ENCODE measurements at places on chromosomes 13 and 19.

DNA sequence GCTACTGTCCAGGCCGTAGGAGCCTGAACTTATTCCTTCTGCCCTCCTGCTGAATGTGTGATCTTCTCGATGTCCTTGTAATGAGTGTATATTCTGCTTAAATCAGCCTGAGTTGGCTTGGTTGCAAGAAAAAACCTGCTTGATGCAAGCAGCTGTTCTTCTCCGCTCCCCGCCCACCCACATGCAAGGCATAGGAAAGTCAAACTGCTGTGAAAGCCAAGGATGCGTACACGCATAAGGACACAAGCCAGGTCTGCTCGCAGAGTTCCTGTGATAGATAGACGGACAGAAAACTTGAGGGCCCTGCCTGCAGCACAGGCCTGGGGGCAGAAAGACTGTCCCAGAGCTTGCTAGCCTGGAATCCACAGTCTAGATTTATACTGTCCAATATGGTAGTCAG, 101.1 kb downstream of the DNAJC15 start:
- no peak for DNase-seq

- DNase-seq, result no peak
Observed at GRCh38 chr13:78602561-78603239, 652 bp downstream of the POU4F1 start.

DNA sequence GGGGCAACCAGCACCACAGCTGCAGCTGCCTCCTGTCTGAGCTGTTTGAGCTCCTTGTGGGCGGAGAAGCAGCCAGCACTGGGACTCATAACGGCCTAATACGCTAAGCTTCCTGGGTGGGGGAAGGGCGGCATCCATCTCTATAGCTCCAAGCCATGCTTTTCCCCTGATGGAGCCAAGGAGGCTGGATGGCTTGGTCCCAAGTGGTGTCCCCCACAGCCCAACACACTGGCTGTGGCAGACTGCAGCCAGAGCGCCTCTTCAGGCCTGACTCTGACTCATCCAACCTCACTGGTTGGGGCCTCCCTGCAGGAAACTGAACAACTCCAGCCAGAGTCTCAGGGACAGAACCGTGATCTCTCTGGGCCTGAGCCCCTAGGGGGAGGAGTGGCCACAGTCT, 537.3 kb downstream of the SUCLA2 start:
- DNase-seq, result no peak

DNA sequence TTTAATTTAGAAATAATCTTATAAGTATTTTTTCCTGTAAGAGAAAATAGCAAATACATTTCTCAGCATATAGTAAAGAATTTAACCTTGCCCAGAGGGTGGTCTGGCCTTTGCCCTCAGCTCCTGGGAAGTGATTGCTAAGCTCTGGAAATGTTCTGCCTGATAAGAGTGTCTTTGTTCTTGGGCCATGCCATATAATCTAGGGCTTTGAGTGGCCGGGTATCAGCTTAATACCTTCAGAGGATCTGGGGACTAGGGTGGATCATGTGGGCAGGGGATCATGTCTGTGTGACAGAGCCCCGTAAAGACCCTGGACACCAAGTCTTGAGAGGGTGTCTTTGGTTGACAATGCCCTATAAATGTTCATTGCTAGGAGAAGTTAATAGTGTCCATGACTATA, 1032.4 kb upstream of the MIR17HG start:
- no peak for DNase-seq

- no peak for DNase-seq
Observed at GRCh38 chr19:41796901-41797300, 514 bp downstream of the CEACAM3 start.

DNA sequence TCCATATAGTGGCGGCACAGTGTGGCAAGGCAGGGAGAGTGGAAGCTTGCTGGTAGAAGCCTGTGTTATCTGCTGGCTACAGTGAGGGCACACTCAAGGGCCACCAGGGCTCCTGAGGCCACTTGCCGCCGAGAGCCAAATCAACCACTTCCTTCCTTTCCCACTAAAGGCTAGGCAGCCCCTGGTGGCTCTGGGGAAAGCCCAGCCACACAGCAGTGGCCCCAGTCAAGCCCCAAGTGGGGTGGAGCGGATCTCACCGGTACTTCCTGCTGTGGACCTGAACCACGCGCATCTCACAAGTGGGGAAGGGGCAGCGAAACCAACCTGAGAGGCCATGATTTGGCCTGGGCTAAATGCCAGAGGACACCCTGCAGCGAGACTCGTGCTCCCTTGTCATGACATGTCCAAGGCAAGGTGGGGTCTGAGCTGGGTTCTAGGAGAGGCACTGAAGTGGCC, 21.9 kb upstream of the SLC35E1 start:
- DNase-seq, result no peak

DNA sequence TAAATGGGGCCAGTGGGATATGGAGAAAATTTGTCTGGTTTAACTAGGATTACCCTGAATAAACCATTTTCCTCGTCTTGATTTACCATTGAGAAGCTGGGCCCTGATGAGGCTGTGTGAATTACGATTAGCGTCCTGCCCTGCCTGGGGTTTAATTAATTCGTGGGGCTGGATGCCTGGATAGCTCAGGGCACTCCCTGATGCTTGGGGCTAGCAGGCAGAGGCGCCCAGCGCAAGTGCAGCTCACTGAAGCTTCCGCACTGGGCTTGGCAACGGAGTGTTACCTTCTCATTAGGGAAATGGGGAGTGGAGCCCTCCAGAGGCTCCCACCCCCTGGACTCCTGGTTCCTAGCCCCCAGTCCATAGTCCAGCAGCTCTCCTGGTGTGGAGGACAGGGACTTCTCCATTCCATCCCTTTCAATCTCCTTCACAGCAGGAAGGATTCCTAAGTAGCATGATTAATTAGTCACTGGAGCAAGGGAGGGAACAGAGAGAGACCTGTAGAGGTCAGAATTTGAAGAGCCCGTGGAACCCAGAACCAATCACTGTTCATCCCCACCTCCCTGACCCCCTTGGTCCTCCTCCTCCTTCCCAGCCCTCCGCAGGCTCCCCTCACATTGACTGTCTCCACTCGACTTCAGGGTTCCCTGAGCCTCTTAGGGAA, 107.2 kb downstream of the UQCRFS1 start:
- no peak for DNase-seq

DNA sequence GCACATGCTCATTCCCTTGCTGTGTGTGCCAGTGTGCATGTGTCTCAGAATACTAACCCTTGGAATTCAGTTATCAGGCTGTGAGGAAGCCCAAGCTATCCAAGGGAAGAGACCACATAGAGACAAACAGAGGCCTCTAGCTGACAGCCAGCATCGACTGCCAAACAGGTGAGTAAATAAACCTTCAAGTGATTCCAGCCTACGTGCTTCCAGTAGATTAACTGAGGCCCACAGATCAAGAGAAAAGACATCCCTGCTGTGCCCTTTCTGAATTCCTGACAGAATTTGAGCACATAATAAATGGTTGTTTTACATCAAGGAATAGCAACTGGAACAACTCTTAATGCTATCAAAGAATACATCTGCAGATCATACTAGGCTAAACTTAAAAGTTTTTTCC, 17.5 kb downstream of the ZC3H13 start:
- DNase-seq, result no peak

GRCh38 chr13:19794631-19795030, 11.9 kb upstream of the PSPC1 start:
- no peak for DNase-seq

DNA sequence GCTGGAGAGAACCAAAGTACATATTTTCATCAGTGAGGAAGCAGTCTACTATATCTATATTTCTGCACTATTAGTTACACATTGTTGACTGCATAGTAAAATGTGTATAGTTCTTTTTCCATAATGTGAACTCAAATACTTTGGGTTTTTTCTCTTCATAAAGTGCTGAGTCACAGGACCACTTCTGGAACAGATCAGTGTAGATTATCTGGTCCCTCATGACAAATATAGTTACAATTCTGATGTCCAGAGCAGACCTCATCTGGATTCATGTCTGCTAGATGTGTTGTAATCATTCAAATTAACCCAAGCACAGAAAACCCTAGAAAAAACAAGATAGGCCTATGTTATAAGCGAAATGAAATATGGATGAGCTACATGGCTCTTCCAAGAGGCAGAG, 171.4 kb downstream of the SUCLA2 start:
- no peak for DNase-seq

- DNase-seq, result no peak
Observed at GRCh38 chr13:75798353-75799255, 162.5 kb downstream of the LMO7 start.

- no peak for DNase-seq
Observed at GRCh38 chr19:35618857-35619256, 6.3 kb downstream of the HAUS5 start.

DNA sequence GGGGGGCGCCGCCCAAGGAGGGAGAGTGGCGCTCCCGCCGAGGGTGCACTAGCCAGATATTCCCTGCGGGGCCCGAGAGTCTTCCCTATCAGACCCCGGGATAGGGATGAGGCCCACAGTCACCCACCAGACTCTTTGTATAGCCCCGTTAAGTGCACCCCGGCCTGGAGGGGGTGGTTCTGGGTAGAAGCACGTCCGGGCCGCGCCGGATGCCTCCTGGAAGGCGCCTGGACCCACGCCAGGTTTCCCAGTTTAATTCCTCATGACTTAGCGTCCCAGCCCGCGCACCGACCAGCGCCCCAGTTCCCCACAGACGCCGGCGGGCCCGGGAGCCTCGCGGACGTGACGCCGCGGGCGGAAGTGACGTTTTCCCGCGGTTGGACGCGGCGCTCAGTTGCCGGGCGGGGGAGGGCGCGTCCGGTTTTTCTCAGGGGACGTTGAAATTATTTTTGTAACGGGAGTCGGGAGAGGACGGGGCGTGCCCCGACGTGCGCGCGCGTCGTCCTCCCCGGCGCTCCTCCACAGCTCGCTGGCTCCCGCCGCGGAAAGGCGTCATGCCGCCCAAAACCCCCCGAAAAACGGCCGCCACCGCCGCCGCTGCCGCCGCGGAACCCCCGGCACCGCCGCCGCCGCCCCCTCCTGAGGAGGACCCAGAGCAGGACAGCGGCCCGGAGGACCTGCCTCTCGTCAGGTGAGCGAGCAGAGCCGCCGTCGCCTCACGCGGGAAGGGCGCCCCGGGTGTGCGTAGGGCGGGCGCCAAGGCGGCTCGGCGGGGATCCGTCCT, at the start of gene RB1:
Gene RB1 (plus strand): TSS at position 393 of the 784 bp plus-strand sequence. CDS start 162 bp downstream, at position 555.
- peak; percentile 88 for DNase-seq

DNA sequence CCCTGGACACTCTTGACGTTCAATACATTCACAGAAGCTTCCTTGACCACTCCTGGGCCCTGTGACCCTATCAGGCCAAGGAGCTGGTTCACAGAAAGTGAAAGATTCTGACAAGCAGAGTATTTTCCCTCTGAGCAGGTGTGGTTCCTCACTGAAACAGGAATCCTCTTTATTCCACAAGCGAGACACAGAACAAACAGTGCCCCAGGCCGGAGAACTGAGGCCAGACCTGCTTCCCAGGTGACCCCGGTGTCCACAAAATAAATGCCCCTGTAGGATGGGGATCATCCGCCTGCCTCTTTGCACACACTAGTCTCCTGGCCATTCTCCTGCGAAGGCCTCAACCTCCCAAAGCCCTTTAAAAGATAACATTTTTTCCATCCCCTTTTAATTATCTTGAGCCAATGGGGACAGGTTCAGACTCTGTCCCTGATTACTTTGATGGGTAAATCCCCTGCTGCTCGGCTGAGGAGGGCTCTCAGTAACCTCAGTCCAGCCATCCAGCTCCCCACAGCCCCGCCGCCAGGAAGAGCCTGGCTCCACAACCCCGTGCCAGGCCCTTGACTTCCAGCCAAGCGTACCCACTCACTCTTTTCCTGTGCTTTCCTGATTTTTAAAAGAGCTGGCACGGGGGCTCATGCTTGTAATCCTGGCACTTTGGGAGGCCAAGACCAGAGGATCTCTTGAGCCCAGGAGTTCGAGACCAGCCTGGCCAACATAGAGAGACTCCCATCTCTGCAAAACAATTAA, 129.1 kb downstream of the FOXO1 start:
- no peak for DNase-seq

- DNase-seq, result no peak
Observed at GRCh38 chr13:106348075-106348840, 187.2 kb downstream of the EFNB2 start.

DNA sequence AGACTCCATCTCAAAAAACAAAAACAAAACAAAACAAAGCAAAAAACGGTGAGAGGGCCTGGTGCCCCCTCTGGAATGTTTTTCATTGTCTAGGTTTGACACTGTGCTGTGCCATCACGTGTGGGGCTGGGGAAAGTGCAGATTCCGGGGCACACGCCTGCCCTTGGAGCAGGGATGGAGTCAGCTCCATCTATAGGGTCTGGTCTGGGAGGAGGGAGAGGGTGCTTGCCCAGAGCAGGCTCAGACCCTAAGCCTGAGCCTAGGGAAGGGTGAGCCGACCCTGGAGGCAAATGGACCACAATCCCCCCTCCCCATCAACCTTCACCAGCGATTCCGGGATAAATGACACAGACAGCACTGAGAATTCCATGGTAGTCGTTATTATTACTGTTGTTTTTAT, 10.9 kb upstream of the ZBTB32 start:
- DNase-seq, result no peak

- DNase-seq, result no peak
Observed at GRCh38 chr13:96672016-96672415, 322.3 kb downstream of the OXGR1 start.

- DNase-seq, result no peak
Observed at GRCh38 chr13:51233117-51233826, 11.1 kb downstream of the FAM124A start.

DNA sequence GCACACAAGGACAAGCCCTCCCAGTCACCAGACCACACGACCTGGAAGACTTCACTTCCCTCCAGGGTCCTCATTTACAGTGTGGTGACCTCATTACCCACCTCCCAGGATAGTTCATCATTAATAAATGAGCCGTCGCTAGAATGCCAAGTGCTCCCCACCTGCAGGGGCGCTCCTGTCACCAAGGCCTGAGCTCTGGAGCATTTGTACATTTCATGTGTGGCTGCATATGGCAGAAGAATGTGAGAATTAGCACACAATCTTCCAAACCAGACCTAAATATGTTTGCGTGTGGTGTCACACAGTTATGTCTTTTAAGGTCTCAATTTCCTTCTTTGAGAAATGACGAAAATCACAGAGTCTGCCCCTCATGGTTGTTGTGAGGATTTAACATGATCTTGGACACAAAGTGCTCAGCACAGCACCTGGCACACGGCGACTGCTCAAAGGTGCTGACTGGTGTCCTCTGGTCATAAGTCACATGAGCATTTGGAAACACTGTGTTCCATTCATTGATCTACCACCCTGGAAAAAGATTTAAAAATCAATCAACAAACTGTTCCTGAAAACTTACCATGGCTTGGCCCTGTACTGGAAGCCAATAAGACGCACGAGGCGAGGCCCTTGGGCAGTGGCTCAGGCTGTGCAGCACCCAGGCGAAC, 150.6 kb upstream of the SPACA7 start:
- no peak for DNase-seq

All from midbrain (tissue), 1 donor.